ENCODE measurements at places on chromosomes 16 and 17. TPM values are rescaled to one million over a fixed set of nuclear protein-coding genes. Genes with fewer than 3 reads are reported as not detected.

Gene SNF8
- polyA plus RNA-seq: 108 TPM

Gene CEP131
- 10.8 TPM for polyA plus RNA-seq

Gene SPATA22
- polyA plus RNA-seq: not detected

Gene EEF2KMT
- 18.2 TPM for polyA plus RNA-seq

Gene HBA2
- polyA plus RNA-seq: 88.3 TPM

Gene SOST
- not detected for polyA plus RNA-seq

Gene GAST
- polyA plus RNA-seq: not detected

Gene YBX2
- not detected for polyA plus RNA-seq

Gene CX3CL1
- polyA plus RNA-seq: not detected

Gene ATF7IP2
- 75.3 TPM for polyA plus RNA-seq

Gene C16orf92
- polyA plus RNA-seq: not detected

Gene UNKL
- 9.2 TPM for polyA plus RNA-seq

Gene PPP1R27
- polyA plus RNA-seq: not detected

Gene MPHOSPH6
- 13.1 TPM for polyA plus RNA-seq

Gene VMO1
- polyA plus RNA-seq: not detected

Gene LRRC75A
- polyA plus RNA-seq: 1.7 TPM
